ENCODE measurements at places on chromosomes 5 and 9.

DNA sequence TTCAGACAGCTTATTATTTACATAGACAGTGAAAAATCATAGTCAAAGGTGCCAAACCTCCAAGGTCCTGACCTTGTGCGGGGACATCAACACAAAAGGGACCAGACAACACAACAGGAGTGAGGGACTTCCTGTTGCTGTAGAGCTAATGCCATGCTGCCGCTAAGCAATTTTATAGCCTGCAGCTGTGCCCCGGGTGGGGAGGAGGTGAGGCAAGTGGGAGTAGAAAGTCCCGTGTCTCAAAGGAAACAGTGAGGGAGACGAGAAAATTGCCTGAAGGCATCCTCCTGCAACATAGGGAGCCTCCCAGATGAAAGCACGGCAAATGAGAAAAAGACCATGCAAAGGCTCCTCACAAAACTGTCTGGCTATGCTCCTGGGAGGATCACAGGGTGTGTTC lies 58.8 kb downstream of the CAAP1 start:
- no peak for DNase-seq

DNA sequence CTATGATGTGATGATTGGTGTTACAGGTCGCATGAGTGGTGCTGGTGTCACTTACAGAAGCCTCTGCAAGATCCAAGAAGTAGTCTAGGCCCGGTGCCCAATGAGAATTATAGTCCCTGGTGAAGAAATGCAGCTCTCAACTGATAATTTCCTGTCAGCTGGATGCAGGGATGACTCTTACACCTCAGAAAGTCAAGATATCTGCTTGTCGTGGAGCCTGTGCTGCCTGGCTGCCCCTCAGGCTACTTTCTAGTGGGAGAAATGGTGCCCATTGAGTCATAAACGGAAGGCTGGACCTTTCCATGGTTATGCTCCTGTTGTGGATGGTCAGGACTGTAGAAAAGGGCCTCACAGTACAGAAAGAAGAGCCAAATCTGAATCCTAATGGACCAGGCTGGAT lies 46.8 kb upstream of the NXNL2 start:
- no peak for DNase-seq

DNA sequence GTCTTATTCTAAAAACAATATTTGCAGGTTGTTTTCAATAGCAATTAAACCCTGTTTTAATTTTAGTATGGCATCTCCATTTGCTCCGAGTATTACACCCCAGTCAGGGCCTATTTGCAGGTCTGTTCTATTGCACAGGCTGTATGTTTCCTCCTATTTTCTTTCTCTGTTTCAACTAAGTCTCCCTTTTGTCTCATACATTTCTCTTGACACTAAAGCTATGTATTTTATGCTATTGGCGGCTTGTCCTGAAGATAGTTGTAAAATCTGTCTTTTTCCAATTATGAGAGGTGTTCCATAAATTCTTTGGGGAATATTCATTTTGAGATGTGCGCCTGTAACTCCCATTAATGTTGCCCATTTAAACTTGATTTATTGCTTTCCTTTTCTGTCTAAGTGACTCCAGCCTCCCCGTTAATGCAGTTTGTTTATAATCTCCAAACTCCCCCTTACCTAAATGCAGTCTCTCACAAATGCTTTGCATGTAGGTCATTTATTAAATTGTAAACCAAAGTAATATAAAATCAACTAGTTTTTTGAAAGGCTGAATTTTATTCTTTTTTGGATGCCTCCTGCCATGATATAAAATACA lies 262.4 kb downstream of the CDH12 start:
- no peak for DNase-seq

- DNase-seq = no peak
Measured at GRCh38 chr5:73155271-73156222, 17.4 kb upstream of the TMEM174 start.

DNA sequence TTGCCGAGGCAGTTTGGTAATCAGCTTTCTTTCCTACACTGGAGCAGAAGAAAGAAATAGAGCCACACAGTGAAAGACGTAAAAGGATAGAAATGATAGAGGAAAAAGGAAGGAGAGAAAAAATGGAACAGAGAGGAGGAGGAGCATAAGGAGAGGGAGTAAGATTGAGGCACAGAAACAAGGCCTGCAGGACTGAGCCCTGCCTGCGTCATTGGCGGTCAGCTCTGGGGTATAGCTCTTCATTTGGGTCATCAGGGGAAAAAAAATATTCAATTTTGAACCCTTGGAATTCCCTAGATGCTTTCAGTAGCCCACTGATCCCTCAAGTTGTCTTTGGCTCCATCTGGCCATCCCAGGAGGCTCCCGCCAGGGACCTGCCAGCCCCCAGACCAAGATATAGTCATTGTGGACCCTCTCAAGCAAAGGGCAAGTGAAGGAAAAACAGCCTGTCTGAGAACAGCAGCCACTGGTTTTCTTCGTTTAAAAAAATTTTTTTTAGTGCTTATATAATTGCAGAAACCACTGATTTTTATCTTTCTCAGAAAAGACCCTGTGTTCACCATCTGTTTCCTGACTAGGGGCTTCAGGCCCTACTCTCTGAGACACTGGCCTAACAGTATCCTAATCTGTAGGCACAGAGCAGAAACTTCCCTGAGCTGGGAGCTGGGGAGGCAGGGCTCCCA lies 31.3 kb upstream of the MATR3 start:
- DNase-seq = no peak

- DNase-seq = no peak
Measured at GRCh38 chr5:173634465-173634983, 18.1 kb upstream of the BOD1 start.

Measured in GM13976 (cell line).